PC-9 (cell line): ENCODE measurements at places on chromosomes 1 and 21. TPM values are rescaled to one million over a fixed set of nuclear protein-coding genes. Genes with fewer than 3 reads are reported as not detected.
A peak's percentile ranks its signal among the peaks of the same experiment; 100 is the strongest.

Gene ZMPSTE24
- 36.9 and 55.8 TPM in 2 replicates for total RNA-seq

Gene CELA3A
- total RNA-seq: not detected in 2 replicates

Gene DAB1
- not detected in 2 replicates for total RNA-seq

Gene AMY1B
- not detected in 2 replicates for total RNA-seq

Gene CD247
- total RNA-seq: not detected in 2 replicates

DNA sequence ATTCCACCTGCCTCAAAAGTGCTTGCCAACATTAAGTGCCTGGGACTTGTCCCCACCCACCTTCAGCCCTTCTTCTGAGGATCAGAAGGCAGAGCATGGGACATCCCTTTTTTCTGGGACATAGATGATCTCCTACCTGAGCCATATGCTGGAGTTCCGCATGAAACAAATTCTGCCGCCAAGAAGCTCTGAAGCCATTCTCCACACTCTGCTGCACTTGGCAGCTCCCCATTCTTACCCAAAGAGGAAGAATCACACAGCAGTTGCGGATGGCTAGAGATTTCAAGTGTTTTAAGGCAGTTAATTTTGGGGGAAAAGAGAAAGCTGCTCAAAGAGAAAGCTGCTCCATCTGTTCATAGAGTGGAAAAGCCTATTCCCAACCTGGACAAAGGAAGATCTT lies 197.3 kb upstream of the COA6 start:
- H3K36me3 ChIP-seq: no peaks in the 10 kb centered on the region
- H3K27ac ChIP-seq: no peak overlapping the region
- no peaks in the 10 kb centered on the region for H3K4me1 ChIP-seq
- H3K4me3 ChIP-seq: no peak overlapping the region
- no peaks in the 10 kb centered on the region for H3K27me3 ChIP-seq

- DNase-seq: peak; percentile 63
- peaks cover 35% of the 10 kb centered on the region for H3K4me1 ChIP-seq
- peak overlapping the region; percentile 61 for H3K27ac ChIP-seq
- no peaks in the 10 kb centered on the region for H3K27me3 ChIP-seq
- no peaks in the 10 kb centered on the region for H3K36me3 ChIP-seq
These were observed 20.5 kb upstream of the THRAP3 start for GRCh38 chr1:36203554-36204346.

DNA sequence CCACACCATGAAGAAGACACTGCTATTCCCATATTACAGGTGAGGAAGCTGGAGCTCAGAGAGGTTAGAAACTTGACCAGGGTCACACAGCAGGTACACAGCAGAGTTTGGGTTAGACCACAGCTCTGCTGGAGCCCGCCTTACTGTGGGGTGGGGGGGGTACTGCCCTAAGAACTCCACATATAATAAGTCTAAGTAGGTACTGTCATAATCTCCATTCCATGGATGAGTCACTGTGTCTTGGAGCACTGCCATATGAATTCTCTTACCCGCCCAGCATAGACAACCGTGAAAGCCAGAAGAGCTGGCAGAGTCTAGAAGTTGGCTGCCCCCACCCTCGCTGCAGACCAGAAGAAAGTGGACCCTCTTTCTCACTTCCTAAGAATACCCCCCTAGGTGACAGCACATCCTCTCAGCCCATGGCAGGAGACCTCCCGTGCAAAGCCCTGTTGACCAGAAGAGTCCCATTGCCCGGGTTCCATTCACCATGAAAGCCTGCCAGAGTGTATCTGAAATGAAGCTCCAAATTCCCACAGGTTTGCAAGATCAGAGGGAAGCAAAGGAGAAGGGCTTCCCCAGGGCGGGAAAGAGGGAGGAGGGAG lies 5.2 kb upstream of the PLA2G2D start:
- H3K4me3 ChIP-seq: no peak overlapping the region
- peak; percentile 80 for DNase-seq
- H3K27me3 ChIP-seq: no peaks in the 10 kb centered on the region

- H3K27ac ChIP-seq: no peak overlapping the region
- H3K27me3 ChIP-seq: no peaks in the 10 kb centered on the region
- H3K4me1 ChIP-seq: no peaks in the 10 kb centered on the region
- no peak overlapping the region for H3K4me3 ChIP-seq
These were observed 139.1 kb upstream of the CHRM3 start for GRCh38 chr1:239247285-239247684.

GRCh38 chr1:5389101-5389885 lies 602.9 kb downstream of the NPHP4 start:
- no peaks in the 10 kb centered on the region for H3K36me3 ChIP-seq
- peak overlapping the region; percentile 35 for H3K27ac ChIP-seq
- H3K4me3 ChIP-seq: no peak overlapping the region

DNA sequence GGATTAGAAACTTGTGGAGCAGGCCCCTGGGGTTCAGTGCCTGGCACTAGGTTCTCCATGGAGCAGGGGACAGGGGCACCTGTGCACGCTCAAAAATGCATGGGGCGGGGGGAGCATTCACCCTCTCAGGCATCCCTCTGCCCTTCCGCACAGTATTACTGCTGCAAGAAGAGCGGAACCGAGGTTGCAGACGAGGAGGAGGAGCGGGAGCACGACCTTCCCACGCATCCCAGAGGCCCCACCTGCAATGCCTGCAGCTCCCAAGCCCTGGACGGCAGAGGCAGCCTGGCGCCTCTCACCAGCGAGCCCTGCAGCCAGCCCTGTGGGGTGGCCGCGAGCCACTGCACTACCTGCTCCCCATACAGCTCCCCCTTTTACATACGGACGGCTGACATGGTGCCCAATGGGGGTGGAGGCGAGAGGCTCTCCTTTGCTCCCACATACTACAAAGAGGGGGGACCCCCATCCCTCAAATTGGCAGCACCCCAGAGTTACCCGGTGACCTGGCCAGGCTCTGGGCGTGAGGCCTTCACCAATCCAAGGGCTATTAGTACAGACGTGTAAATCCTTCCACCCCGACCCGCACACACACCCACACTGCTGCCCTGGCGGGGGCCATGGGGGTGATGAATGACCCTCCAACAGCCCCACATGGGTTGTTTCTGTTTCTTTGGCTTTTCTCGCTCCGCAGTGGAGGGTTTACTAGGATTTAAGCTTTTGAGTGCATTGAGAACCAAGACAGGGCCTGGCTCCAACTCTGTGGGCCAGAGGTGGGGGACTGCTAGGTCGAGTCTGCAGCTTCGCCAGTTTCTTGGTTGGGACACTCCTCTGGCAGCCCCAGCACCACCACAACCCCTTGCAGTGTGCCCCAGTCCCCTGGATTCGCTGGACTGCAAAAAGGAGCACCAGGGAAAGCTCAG lies 63.7 kb downstream of the TOR1AIP2 start:
- peaks cover 53% of the 10 kb centered on the region for H3K27me3 ChIP-seq
- H3K4me1 ChIP-seq: no peaks in the 10 kb centered on the region
- no peaks in the 10 kb centered on the region for H3K36me3 ChIP-seq
- no peak overlapping the region for H3K27ac ChIP-seq
- H3K4me3 ChIP-seq: peak overlapping the region; percentile 57; the same call in 1 of the 2 replicates
- no peak for DNase-seq
